ENCODE measurements at places on chromosomes 3 and 15.

- no peak for DNase-seq
Observed at GRCh38 chr15:40259021-40259420, 20.2 kb downstream of the PAK6 start.

GRCh38 chr15:43186003-43186353 lies 775 bp downstream of the CCNDBP1 start:
- no peak for DNase-seq

GRCh38 chr3:50177346-50177745 lies 14.1 kb upstream of the GNAT1 start:
- no peak for DNase-seq

GRCh38 chr3:10437272-10437994 lies 68.0 kb downstream of the ATP2B2 start:
- peak; percentile 25 for DNase-seq

DNA sequence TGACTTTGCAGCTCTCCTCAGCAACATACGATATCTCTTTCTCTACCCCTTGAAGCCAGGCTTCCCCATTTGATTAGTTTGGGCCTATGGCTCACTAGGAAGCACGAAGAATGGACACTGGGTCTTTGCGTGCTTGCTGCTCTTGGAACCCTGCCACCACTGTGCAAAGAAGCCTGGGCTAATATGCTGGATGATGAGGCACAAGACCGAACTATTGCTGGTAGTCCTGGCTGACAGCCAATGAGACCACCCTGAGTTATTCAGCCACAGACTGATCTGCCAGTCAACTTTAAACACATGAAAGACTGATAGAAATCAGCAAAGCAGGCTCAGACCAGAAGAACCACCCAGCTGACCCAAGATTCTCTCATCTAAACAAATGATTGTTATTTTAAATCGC lies 250.3 kb downstream of the CBLB start:
- DNase-seq, result no peak

- DNase-seq, result no peak
Observed at GRCh38 chr3:82137050-82137449, 375.6 kb upstream of the GBE1 start.

GRCh38 chr15:98805434-98806274 lies 157.3 kb downstream of the IGF1R start:
- DNase-seq, result no peak

- DNase-seq, result no peak
Observed at GRCh38 chr3:55526332-55527030, 39.4 kb upstream of the WNT5A start.

- no peak for DNase-seq
Observed at GRCh38 chr3:44883213-44883955, 9.0 kb downstream of the TGM4 start.

GRCh38 chr3:142180761-142181362 lies 31.5 kb upstream of the TFDP2 start:
- DNase-seq, result no peak

DNA sequence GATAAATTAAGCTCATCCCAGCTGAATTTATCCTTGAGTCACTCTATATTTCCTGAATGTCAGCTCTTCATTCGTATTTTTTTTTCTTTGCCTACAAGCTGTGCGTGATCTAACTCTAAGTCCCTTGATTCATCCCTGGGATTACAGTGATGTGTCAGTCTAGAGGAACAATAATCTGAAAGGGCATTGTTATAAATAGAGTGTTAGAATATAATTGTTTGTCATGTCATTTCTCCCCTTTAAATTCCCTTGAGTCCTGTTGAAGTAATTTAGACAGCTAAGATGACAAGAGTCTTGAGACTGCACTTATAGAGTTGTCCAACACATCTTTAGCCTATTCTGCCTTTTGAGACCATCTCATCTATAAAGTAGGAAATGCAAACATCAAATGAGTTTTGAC lies 621.8 kb downstream of the ZIC1 start:
- no peak for DNase-seq

DNA sequence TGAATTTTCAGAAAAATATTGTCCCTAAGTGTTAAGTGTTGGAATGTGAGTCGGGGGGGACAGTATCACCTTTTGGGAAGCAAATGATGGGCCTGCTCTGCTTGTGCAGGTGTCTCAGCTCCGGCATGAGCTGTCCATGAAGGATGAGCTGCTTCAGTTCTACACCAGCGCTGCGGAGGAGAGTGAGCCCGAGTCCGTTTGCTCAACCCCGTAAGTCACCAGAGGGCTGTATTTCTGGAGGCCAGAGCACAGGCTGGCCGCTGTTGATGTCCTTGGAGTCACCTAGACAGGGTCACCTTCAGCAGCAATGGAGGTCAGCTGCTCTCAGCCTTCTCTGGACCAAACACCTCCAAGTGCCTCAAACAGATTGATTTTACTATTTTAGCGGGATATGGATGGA lies 78.0 kb downstream of the CCK start:
- no peak for DNase-seq

DNA sequence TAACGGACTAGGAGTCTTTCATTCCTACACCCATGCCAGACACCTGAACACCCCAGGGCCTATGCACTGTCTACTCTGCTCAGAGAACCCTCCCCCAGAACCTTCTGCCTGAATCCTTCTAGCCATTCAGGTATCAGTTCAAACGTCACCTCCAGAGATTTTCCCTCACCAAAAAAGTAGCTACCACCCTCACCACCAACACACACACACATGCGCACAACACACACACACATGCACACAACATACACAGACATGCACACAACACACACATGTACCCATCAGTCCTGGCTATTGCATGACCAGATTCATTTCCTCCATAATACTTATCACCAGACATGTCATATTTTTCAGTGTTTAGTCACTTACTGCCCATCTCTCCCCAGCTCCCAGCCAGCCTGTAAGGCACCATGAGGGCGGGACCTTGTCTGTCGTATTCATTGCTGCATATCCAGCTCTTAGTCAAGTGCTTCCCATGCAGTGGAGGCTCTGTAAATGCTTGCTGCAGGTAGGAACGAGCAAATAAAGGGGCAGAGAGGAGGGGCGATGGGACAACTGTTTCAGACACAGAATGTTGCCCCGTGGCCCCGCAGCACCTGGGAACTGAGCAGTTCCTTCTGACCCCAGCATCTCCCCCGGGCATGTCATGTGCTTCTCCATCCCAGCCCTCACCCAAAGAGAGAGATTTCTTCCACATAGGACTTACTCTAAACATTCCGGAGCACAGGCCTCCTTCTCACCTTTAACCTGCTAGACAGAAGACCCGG lies 29.2 kb downstream of the XXYLT1 start:
- no peak for DNase-seq

DNA sequence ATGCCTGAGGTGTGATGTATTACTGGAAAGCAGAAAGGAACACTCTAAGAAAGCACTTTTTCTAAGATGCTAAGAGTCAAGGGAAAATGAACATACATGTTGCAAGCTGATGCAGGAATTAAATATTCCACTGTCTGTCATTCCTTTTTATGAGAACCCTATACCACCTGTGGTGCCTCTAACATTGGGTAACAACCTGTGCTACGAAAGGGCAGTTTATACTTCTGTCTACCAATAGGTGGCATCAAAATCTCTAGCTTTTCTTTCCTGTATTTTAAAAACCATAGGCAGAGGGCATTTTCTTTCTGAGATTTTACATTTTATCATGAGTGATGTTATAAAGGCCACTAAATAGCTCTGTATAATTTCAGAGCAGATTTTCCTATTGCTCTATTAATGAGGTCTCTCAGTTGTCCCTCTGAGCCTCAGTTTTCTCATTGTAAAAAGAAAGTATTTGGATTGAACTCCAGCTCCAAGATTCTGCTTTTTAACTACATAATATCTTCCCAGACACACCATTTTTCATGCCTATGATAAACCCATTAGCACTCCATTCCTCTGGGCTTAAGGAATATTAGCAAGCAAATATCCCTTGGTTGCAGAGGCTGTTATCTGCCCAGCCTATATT lies 3.5 kb upstream of the CPNE4 start:
- DNase-seq, result no peak

DNA sequence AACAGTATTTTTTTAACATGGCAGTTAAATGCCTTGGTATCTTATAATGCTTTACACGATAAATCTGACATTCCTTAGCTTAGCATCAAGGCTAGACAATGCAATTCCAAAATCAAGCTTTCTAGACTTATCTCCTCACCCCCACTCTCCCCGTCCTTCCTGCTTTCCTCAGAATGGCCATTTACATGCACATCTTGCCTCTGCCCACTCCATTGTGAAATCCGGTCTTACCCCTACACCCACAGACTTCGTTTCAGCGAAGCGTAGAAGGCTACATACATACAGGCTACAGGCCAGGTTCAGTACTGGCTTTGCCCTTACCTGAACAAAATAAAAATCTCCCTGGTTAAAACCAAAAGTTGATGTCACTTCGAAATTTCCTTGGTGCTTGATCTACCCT lies 58.6 kb upstream of the SLC12A8 start:
- DNase-seq, result no peak

DNA sequence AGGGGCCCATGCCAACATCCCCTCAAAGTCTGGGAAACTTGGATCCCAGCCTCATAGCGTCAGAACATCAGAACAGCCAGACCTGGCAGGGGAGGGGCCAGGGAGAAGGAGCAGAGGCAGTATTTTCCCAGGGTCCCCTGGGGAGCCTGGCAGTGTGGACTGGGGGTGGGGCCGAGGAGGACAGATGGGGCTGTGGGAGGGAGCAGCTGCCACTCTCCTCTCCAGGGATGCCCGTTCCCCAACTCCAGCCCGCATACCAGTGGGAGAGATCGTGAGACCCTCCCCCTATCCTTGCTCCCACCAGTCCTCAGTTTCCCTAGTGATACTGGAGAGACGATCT lies 6.5 kb upstream of the DNAJB8 start:
- no peak for DNase-seq

- no peak for DNase-seq
Observed at GRCh38 chr3:34646911-34647460, 848.6 kb downstream of the PDCD6IP start.

DNA sequence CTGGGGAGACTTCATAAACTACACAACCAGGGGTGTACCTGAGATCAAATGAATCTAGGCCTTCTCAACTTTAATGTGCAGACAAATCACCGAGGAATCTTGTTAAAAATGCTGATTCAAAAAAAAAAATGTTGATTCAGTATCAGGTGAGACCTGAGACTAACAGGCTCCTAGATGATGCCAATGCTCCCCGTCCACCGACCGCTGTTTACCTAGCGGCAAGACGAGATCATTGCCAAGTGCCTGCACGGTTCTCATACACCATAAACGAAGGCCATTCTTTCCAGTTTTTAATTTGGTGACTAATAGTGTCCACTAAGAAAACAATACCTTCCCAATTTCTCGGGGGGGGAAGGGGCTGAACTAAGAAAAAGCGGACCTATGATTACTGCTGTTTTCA lies 2.5 kb upstream of the FSIP1 start:
- no peak for DNase-seq

DNA sequence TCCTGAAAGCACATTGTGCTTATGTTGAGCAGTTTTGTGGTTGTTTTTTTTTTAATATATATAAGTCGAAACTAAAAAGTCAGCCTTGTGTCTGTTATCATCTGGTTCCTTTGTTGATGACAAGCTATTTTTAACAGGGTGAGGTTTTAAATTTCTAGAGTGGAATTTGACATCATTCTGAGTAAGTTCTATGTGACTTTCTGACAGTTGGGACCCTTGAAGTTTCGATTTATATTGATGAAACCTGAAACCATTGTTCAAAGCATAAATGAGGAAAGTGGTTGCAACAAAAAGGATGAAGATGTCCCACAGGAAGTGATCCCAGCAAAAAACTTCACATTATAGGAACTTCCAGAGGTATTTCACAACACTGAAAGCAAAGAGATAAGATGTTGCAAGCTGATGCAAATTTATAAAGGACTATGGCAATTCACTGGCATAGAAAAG lies 94.0 kb downstream of the CYP19A1 start:
- DNase-seq, result no peak

GRCh38 chr3:187403768-187404288 lies 35.6 kb downstream of the RTP4 start:
- no peak for DNase-seq

- no peak for DNase-seq
Observed at GRCh38 chr3:186054792-186055352, 54.0 kb downstream of the ETV5 start.

GRCh38 chr15:65980824-65981456 lies 111.6 kb downstream of the RAB11A start:
- no peak for DNase-seq

Measured in GM18507 (cell line).